ENCODE measurements at places on chromosomes 12 and 14.

DNA sequence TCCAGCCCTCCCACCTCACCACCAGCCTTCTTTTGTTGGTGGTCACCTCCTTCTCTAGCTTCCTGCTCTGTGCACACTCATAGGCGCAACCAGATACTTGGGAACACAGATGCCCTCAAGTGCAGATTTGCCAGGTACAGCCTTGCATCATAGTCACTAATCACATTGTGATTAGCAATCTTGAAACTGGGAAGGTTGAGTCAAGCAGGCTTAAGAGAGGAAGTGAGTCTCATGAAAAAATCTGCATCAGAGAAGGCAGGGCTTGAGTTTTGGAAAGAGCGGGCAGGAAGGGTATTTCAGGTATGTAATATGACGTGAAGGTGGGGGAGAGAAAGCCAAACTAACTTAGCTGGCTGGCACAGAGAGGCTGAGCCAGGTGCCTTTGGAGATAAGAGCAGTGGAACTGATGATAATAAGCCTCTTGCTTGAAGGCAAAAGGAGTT lies 2.7 kb upstream of the RABGGTA start:
- peak; percentile 79 for DNase-seq

DNA sequence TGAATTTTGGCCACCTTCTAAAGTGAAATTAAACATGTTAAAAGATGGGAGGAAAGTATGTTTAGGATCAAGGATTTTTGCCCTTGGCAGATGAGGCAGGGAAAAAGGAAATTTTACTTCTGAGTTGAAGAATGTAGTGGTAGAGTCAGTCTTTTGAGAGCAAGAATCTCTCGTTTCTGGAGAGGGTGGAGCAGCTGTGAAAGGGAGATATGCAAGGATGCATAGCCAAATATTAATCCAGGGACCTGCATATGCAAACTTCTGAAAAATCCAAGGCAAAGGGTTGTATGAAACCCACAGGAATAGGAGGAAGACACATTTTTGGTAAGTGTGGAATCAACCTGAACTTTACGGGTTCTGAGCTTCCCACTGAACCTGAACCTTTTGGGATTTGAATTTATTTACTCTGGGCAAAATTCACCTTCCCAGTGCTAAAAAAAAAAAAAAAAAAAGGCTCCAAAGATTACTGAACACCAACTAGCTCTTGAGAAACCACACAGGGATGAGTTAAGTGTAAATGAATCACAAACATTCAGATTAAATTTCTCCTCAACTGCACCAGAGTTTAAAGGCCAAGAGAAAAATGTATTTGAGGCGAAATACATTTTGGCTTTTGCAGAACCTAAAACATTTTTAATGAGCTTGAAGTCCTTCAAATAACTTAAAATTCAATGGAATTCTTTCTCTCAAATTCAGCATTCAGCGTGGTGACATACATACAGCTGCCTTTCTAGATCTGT lies 187.1 kb upstream of the CDKN3 start:
- DNase-seq = no peak

DNA sequence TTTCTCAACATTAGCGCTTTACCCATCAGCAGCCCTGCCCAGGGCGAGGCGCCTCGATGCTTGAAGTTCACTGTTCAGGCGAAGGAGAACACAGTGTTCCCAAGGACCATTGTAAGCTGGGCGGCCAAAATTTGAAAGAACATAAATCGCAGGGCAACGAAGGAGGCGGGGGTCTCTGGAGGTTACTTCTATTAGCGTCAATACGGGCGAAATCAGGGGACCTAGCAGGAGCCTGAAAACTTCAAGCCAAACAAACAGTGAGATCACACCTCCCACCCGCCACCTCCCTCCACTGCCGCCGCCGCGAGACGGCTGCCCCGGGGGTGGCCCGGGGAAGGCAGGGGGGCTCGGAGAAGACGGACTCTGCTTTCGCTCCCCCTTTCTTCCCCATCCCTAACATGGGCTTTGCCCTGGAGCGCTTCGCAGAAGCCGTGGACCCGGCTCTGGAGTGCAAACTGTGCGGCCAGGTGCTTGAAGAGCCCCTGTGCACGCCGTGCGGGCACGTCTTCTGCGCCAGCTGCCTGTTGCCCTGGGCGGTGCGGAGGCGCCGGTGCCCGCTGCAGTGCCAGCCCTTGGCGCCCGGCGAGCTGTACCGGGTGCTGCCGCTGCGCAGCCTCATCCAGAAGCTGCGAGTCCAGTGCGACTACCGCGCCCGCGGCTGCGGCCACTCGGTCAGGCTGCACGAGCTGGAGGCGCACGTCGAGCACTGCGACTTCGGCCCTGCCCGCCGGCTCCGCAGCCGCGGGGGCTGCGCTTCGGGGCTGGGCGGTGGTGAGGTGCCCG lies at the start of gene PDZRN4:
Gene PDZRN4, plus strand, starts transcription at position 263 of the 783 bp plus-strand sequence.
- DNase-seq = peak; percentile 16

DNA sequence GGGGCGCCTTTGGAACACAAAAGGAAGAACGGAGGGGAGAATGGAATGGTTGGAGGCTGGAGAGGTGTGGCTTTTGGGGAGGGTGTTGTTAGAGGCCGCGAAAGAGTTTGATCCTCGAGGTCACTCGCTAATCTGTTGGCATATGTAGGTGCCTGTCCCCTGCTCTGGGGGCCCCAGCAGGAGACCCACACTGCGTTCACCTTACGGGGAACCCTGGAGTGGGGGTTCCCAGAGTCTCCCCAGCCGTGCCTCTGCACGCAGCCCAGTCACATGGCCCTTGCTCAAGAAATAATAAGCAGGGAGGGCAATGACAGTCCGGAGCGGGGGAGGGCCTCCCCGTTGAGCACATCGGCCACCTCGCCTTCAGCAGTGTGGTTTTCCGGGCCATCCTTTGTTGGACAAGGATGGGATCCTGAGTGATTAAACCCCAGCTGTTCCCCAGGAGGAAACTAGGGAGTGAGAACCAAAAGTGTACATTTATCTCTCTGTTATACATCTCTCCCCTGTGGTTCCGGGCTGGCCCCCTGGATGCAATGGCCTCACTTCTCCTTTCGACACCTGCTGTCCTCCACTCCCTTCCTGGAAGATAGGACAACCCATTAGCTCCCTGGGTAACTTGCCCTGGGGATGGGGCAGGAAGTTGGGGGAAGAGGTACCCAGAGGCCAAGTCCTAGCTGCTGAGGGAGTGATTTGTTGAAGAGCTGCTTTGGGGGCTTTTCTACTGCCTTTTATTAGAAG lies 1.3 kb downstream of the PLEKHG3 start:
- peak; percentile 32 for DNase-seq

DNA sequence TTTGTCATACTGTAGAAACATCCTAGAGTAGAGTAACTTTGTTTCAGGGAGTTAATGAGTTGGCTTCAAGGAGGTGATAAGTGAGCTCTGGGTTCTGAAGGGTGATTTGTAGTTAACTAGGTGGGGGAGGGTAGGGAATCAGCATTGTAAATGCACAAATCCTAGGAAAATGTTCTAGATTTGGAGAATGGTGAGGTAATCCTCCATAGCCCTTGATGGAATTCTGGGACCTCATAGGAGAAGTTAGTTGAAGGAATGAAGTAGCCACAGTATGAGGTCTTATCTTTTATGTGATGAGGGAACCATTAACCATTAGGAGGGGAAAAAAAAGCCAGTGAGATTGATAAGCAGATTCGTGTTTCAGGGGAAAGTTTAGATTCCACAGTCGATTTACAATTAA lies 8.0 kb downstream of the CNOT2 start:
- DNase-seq = no peak

- DNase-seq = no peak
Measured at GRCh38 chr14:53793790-53794505, 162.7 kb downstream of the BMP4 start.

DNA sequence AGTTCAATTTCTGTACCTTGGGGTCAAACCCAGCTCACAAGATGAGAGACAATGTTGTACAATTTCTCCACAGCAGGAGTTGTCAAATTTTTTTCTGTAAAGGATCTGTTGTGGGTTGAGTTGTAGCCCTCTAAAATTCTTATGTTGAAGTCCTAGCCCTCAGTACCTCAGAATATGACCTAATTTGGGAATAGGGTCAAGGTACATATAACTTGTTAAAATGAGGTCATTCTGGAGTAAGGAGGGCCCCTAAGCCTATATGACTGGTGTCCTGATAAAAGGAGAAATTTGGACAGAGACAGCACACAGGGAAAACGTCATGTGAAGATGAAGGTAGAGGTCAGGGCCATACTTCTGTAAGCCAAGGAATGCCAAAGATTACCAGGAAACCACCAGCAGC lies 264.9 kb downstream of the TTC8 start:
- no peak for DNase-seq

- DNase-seq = no peak
Measured at GRCh38 chr12:119749666-119750065, 81.7 kb downstream of the PRKAB1 start.

DNA sequence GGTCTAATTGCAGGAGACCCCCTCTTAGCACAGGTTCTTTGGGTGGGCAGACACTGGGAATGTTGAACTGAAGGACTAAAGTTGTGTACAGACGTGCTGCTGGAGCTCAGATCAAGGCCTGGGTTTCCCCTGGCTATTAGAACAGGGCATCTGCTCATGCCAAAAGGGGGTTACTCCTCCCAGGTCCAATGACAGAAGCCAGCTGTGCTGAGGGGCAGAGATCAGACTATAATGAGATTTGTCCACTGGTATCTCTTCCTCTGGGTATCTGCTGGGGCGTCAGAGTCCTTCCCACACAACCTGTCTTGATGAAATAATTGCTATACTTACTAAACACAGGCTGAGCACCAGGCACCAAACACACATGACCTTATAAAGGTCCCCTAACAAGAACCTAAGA lies 42.6 kb downstream of the LTBP2 start:
- DNase-seq = no peak

GRCh38 chr12:591167-592023 lies 71.8 kb downstream of the NINJ2 start:
- no peak for DNase-seq

DNA sequence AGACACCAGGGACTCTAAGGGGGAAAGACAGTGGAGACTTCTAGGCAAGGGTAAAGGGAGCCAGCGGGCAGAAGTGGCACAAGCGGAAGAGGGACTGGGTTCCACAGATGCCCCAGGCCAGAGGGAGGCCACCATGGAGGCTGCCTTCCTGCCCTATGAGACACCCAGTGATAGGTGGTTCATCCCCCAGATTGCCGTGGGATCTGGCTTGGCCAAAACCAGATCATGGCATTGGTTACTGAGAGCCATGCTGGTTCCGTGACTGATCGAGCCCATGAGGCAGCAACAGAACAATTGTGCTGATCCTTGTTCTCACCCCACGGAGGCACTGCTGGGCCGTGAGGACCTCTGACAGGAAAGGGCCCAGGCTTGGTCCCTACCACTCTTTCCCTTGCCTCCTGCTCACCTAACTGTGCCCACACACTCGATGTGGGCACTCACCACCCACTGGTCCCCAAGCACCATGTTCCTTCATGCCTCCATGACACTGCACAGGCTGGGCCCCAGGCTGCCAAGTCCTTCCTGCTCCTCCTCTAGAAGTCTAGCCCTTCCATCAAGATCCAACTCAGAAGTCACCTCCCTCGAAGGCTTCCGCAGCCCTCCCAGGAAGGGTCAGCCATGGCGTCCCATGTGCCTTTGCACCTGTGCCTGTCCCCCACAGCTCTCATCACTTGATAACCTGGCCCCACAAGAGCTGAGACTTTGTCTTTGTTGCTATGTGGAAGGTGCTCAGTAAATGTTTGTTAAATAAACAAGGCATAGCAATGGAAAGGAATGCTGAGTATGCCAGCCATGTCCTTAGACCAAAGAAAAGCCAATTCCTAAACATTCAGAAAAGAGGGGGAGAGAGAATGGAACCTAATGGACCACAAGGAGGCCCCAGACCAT lies 7.3 kb downstream of the KRT79 start:
- no peak for DNase-seq

- DNase-seq = no peak
Measured at GRCh38 chr14:105499256-105500035, 8.4 kb downstream of the TEDC1 start.

GRCh38 chr12:14619741-14620501 lies 52.2 kb upstream of the PLBD1 start:
- DNase-seq = no peak

DNA sequence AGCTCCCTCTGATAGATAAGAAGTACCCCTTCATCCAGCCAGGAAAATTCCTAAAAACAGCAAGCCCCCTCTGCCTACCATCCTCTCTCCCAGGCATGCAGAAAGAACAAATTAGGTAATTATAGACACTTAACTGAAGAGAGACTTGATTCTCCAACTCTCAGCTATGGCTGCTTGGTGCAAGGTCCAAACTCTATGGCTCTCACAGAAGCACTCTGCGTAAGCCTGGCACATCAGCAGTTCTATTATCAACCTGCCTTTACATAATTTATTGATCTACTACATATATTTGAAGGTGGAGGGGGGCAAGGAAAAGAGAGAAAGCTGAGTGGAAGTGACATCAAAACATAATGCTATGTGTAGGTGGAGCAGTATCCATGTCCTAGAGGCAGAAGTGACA lies 1.1 kb upstream of the MYO1A start:
- no peak for DNase-seq

GRCh38 chr14:70190156-70190555 lies 1.4 kb upstream of the SLC8A3 start:
- no peak for DNase-seq

- DNase-seq = no peak
Measured at GRCh38 chr12:130715150-130715997, 725 bp downstream of the RIMBP2 start.

DNA sequence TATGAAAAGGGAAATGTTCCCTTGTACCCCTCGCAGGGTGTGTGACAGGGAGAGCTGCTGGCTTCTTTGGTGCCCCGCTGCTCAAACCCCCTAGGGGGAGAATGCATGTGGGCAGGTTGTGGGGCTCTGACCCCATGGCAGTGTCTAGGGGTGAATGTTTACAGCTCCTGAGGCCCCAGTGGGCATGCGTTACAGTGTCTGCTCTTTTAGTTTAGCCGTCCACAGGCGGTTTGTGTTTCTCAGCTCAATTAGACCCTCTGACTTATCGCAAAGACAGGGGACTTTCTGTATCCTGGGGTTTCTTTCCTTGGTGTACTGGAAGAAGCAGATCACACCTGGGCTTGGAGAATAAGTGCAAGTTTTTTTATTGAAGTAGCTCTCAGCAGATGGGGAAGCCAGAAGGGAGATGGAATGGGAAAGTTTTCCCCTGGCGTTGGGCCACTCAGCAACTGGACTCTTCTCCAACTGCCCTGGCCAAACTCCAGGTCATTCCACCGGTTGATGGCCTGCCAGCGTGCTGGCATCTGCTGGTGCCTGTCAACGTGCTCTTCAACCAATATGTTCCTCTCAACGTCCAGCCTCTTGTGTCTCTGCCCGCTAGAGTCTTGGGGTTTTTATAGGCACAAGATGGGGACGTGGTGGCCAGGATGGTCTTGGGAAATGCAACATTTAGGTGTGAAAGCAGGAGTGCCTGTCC lies 720.9 kb downstream of the FSCB start:
- DNase-seq = no peak

DNA sequence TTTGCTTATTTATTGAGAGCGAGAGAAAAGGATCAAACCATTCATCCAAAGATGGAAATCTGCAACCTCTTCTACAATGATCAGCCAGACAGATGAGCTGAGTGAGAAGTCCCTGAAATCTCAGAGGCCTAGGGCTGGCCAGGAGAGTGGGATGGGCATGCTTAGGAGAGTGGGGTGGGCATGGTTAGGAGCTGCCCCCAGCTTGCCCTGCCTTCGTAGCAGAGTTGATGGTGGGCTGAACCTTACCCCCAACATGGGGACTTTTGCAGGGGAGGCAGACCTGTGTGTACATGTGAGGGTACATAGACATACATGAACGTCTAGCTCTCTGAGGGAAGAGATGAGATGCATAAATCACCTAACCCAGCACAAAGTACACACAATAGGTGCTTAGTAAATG lies 95.7 kb upstream of the ESRRB start:
- no peak for DNase-seq

GRCh38 chr12:52767427-52767826 lies 9.7 kb downstream of the KRT76 start:
- no peak for DNase-seq
